Common myeloid progenitor, CD34-positive (primary cell): ENCODE measurements at places on chromosomes 13 and 19.

- DNase-seq: peak; percentile 88
Measured at GRCh38 chr13:52195401-52195837, 36.0 kb upstream of the NEK3 start.

DNA sequence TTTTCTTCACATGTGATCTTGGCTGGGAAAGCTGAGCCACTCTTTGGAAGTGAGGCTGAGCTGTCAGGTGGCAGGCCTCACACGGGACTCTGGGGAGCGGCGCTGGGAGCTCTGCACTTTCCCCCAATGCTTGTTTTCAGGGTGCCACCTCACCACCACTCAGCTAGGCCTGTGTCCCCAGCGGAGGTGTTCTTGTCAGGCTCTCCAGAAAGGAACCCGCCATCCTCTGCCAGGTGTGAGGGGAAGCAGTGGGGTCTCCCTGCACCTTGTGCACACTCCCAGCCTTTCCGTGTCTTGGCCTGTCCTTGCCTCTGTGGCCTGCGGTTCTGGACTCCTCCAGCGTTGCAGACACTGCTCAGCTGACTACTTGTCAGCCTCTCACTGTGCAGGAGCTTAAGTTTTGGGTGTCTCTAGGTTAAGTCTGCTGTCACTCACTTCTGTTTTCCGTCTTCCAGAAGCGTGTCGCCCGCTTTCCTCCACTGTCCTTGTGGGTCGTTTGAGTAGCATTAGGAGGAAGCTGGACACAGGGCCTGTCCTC, 51.9 kb downstream of the GGACT start:
- DNase-seq: no peak

GRCh38 chr13:46137627-46138317, 32.9 kb upstream of the CPB2 start:
- no peak for DNase-seq

GRCh38 chr19:16207063-16207462, 9.4 kb downstream of the AP1M1 start:
- no peak for DNase-seq

DNA sequence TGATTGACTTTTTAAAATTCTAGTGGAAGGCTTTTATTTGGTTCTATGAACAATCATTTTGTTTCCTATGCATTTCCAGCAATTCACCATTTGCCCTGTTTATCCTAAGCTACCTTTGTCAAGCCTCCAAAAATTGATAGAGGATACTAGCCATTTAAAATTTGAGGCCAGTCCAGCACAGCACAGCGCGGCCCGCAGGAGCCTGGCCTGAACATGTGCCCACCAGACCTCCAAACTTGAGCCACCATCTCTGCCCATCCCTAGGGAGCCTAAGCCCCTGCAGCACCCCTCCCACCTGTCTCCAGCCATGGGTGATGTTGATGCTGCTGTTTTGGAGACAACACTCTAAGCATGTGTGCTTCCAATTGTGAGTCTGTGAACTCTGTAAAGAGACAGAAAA, 57.5 kb downstream of the SPRYD7 start:
- no peak for DNase-seq

- no peak for DNase-seq
Measured at GRCh38 chr13:95289020-95289444, 12.2 kb downstream of the ABCC4 start.

GRCh38 chr13:27524981-27525975, 74.9 kb upstream of the MTIF3 start:
- no peak for DNase-seq

DNA sequence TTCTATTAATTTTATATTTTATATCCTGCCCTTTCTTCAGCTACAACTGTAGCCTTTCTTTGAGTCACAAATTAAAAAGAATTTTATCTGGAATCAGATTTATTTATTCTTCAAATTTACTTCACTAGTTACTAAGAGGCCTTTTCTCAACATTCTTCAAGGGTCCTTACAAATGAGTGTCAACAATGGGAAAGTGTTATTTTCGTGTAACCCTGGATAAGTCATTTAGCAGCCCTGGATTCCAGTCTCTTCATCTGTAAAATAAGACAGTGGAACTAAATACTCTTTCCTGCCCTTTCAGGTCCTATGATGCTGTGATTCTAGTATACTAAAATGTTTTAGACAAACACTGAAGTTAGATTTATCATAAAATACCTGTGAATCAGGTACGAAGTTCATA, 397.0 kb downstream of the KLF12 start:
- no peak for DNase-seq

GRCh38 chr13:111302045-111302726, 18.3 kb upstream of the TEX29 start:
- DNase-seq: no peak

DNA sequence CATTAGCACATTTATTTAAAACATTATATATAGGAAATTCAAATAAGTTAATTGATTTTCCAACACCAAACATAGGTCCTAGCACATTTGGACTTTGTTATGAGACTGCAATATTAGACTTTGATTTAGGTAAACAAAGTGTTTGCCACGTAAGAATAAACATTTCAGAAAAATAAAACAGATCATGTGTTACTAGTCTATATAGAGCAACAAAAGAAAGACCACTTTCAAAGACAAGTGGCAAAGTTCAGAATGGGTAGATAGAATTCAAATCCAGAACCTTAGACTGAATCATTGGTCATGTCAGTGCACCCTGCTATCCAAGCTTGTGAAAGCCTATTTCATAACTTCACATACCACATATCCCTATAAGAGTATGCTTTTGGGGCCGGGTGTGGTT, 66.7 kb upstream of the PRR20A start:
- no peak for DNase-seq

DNA sequence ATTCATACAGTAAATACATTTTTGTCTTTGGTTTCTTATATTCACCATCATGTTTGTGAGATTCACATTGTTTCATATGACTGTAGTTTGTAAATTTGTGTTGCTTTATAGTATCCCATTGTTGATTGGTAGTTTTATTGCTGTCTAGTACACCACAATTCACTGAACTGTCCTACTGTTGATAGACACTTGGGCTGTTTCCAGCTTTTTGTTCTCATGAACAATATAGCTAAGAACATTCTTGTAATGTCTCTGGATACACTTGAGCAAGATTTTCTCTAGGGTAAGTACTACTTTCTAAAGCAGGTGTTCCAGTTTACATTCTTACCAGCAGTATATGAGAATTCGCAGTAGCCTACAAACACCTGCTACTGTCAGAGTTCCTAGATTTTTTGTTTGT, 37.8 kb downstream of the SKA3 start:
- DNase-seq: peak; percentile 18

DNA sequence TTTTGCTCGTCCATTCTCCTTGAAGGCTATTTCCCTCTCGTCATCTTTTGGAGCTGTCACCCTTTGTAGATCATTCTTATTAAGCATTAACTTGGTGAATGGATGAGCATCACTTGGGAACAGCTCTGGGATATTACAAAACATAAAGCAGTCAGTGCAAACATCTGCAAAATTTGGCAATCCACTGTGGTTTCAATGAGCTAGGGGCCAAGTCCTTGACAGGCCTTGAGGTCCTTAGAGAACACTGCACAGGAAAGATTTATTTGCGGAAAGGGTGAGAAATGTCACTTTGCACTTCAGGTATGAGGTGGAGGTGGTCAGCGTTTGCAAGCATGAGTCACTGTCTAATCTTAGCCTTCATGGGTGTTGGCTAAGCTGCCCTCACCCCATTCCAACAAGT, 239.7 kb upstream of the MAB21L1 start:
- DNase-seq: no peak

DNA sequence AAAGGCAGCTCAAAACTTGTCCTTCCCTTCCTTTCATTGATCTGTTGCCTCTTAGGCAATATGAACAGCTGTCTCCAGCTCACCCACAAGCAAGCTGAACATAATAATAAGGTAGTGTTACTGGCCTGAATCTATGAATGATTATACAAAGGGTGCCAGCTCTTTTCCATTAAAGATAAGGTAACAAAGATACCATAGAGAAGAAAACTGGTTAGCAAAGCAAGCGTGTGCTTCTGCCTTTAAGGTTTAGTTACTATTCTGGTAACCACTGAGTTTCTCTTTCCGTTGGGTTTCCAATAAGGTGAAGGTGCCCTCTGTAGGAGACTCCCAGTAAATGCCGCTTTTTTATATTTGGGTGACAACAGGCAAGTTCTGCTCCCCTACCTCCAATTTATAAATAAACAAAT, 12.1 kb upstream of the DACH1 start:
- peak; percentile 76 for DNase-seq

GRCh38 chr13:34805347-34805746, 136.7 kb upstream of the NBEA start:
- no peak for DNase-seq

DNA sequence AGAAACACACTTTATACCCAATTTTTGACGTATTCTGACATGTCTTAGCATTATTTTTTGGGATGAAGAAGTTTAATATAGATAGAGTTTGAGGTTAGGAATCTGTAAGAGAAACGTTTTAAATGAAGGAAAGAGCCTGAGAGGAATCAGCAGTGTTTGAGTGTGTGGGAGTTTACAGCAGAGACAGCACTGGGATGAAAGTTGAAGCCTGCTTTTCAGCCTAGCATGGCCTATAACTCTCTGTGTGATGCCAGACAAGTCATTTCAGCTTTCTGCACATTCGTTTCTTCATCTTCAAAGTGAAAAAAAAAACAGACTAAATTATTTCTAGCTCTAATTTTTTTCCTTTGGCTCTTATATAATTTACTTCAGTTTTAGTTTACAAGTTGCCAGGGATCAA, 177.1 kb downstream of the RGCC start:
- no peak for DNase-seq

DNA sequence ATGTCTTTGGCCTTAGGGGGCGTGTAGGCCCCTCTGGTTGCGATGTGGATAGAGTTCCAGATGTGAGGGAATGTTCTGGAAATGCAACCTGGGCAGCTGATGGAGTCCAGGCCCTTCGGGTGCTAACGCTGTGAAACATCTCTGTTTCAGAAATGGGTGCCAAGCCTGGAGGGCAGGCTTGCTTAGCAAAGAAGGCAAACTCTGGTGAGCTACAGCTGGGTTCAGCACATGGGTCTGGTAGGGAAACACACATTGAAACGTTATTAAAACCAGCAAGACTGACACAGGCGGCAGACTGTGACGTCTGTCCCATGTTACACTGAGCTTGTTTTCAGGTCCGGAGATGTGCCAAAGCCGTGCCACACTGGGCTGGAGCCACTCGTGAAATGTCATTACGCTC, 8.6 kb upstream of the CDC16 start:
- DNase-seq: no peak

DNA sequence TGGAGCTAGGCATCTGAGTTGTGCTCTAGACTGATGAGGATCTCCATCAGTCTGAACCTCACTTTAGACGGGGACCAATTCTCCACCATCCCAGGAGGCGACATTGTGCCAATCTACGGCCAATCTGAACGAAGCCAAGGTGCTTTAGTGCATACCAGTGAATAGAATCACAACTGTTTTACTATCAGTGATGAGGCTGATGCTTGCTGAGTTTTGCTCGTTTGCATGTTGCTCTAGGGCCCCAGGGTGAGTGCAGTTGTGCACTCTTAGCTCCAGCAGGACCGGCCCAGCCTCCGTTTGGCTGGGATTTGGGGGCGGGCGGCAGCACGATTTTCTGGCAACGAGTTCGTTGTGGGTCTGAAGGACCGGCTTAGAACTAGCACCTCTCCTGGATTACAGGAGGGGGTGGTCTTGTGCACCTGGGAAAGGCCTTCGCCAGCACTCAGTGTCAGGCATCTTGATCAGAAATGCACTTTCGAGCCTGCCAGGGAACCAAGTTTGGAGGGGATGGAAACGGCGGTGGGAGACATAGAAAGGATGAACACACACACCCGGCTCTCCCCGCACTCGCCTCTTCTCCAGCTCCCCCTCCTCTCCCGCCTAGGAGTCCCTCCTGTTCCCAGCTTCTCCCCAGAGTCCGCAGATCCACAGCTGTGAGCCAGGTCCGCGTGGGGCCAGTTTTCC, 4.4 kb downstream of the GSX1 start:
- no peak for DNase-seq

- DNase-seq: no peak
Measured at GRCh38 chr13:64633948-64634347, 2596.2 kb downstream of the PCDH9 start.

DNA sequence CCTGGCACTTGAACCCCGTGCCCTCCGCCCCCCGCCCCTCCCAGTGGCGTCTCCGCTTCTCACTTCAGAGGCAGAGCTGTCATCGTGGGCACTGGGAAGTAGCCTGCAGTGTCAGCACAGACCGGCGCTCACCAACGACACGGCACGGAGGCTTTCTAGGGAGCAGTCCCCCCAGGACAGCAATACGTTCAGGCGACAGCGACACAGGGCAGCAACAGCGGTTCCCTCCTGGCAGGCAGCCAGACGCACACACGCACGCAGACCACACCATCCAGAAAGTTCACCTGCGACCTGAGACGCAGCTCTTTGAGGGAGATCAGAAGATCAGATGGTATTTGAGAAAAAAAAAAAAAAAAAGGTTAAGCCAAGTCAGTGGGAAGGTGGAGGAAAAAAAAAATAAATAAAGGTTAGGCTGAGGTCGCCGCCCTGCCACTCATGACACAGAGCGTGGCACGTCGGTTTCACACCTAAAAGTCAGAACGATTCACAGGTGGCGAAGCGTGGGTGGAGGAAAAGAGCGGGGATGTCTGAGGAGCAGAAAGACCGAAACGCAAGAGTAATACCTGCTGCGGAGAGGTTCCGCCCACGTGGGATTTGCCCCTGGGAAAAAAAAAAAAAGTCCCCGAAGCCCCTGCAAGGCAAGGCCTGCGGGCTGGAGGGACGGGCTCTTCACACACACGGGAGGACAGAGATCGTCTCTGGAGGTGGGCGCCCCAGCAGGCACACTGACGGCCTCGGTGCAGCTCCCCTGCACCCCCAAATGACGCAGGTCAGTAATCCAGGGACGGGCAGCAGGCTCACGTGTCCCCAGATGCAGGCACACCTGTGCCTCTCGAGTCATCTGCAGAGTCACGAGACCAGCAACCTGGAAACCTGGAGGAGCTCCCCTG, 94.5 kb downstream of the GNG7 start:
- DNase-seq: no peak

DNA sequence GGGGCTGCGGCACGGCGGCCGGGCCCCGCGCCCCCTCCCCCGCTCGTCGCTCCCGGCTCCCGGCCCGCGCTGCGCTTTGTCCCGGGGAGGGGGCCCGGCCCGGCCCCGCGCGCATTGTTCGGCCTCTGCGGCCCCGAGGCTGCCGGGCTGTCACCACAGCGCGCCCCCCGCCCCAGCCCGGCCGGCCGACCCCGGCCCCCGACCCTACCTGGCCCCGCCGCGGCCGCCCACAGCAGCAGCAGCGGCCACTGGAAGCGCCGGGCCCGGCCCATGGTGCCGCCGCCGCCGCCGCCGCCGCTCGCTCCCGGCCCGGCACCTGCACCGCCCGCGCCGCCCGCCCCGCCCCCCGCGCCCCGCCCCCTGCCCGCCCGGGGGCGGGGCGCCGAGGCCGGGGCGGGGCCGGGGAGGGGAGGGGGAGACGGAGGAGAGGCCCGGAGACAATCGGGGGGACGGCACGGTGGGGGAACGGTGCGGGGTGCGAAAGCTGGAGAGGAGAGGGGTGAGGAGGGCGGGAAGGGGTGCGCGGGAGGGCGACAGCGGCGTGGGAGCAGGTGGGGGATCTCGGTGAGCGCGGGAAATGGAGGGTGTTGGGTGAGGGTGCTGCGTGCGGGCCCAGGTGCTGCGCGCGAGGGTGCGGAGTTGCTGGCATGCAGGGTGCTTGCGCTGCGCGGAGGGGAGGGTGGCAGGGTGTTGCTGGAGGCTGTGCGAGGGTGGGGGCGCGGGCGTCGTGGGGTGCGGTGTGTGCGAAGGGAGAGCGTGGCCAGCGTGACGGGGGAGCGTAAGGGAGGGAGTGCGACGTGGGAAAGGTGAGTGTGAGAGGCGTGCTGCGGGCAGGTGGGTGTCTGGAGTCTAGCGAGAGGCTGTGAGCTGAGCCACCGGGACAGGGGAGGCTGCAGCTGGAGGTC, at the start of gene CADM4:
TSS of gene CADM4 (minus strand) at position 332 of the 905 bp plus-strand sequence. CDS start at position 272, 60 bp downstream.
- DNase-seq: peak; percentile 35

- DNase-seq: peak; percentile 99
Measured at GRCh38 chr19:1275260-1275975, at the start of gene FAM174C. Gene FAM174C (plus strand): TSS chr19:1275530. CDS start chr19:1275550, 20 bp downstream.
